Stimulated activated CD8-positive, alpha-beta memory T cell treated with anti-CD3 and anti-CD28 coated beads, Interleukin-4, amount 100 ng/mL, for 1 hour (primary cell): ENCODE measurements at places on chromosomes 11 and 22.

DNA sequence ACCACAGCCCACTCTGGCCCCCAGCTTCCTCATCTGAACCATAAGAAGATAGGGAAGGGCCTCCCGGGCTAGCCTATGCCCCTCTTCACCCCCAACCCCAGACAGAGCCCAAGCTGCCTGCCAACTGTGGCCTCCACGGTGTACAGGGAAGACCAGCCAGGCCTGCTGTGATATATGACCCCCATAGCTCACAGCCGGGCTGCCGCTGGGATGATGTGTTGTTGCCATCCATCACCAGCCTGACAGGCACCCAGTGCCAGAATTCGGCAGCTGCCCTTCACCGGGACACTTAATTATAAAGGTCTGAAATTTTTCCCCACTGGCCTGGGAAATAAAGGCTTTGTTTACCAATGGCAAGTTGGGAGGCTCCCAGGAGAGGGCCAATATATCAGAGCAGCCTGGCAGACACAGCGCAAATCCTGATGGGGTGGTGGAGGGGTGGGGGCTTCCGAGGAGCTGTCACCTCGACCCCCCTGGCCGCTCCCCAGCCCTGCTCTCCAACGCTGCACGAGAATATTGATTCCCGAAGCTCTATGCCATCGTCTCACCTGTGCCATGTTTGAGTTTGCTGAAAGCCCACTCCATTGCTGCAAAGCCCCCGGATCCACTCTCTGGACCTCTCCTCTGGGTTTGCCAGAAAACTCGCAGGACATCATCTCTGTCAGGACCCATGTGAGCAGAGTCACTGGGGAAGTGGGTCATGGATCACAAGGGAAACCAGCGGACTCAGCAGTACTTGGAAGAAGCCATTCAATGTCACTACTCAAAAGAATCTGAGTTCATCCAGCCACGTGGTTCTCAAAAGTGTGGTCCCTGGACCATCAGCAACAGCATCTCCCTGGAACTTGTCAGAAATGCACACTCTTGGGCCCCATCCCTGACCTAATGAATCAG lies 296.9 kb downstream of the MN1 start:
- no peak for DNase-seq

- no peak for DNase-seq
Measured at GRCh38 chr11:119794756-119795155, 65.8 kb upstream of the NECTIN1 start.

GRCh38 chr11:71563406-71563805 lies 2.0 kb upstream of the KRTAP5-10 start:
- DNase-seq = no peak

- no peak for DNase-seq
Measured at GRCh38 chr11:89168396-89168795, 9.3 kb upstream of the TYR start.

- no peak for DNase-seq
Measured at GRCh38 chr11:61297746-61298145, 2.6 kb upstream of the VWCE start.

DNA sequence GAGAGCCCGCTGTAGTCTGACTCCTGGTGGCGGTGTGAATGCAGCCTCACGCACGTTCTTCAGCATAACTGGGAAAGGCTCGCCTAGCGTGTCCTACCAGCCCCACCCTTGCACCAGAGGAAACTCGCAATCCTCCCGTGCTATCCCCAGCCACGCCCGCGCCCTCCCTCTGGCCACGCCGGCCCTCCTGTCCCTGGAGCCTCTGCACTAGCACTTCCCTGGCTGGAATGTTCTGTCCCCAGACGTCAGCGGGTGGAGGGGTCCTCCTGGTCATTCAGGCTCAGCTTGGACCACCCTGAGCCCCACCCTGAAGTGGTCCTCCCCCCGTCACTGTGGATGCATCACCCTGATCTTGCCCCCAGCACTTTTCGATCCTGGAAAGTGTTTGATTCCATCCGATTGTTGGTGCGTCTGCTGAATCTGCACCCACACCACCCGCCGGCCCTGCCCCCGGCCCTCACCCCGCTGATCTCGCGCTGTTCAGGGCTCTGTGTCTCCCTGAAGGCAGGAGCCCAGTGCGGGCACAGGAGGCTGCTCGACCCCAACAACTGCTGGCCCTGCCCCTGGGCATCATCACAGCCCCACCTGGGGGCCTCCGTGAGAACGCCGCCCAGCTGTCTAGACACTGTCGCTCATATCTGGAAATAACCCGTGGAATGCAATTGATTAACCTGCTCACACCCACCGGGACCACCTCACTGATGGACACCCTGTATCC lies 437.0 kb downstream of the TBC1D22A start:
- no peak for DNase-seq

DNA sequence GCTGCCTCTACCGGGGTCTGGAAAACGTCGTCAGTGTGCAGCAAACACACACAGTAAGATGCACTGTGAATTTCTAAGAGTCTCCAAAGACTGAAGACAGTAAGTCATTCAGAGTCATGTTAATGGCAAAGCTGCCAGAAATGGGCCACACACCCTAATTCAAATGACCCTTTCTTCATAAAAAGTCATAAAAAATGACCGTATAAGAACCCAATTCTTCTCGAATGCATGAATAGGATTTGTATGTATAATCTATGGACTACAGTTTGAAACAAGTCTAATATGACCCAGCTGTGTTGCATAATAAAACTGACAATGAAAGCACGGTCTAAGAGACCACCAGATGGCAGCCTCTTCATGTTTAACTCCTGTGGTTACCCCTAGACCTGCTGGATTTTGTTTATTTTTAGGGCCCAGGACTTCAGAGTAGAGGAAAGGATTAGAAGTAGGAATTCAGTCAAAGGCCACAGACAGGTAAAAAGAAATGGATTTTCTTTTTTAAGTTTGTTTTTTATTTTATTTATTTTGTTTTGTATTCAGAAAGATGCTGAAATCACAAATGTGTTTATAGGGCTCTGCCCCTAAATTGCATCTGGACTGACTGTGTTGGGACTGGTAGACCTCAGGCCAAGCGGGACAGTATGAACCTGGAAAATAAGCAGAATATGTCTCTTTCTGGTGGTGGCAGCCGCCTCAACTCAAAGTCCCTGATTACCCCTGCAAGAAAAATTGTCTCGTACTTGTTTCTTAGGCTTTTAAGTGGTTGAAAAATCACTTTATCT lies 32.1 kb upstream of the SLC5A12 start:
- no peak for DNase-seq

DNA sequence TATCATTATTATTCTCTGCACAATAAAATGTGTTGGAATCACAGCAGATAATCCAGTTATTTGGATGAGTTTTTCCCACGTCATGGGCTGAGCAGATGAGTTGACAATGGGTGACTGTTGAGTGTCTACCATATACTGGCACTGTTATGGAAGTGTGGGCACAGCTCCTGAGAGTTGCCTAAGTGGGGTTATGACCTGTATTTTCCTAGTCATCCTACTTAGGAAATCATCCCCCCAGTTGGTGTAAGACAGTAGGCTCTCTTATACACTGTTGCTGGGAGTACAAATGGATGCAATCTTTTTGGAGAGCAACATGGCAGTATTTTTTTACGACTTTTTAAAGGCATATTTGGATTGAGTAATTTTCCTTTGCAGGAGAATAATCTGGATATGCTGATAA lies 66.4 kb downstream of the TRAF6 start:
- no peak for DNase-seq

DNA sequence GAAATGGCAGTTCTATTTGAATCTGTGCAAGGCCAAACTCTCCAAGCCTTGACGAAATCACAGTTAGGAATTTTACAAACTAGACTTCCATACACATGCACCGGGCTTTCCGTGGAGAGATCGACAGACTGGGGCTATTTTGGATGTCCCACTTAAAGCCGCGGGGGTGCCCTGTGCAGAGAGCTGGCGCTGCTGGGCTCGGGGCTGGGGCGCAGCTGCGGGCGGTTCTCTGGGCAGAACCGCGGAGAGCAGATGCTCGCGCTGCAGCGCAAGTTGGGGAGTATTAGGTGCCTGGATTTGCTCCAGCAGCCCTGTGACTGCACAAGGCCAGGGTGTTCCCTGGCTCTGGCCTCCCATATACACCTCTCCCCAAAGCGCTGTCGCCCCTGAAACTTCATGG lies 67.2 kb downstream of the SPATA19 start:
- DNase-seq = no peak

DNA sequence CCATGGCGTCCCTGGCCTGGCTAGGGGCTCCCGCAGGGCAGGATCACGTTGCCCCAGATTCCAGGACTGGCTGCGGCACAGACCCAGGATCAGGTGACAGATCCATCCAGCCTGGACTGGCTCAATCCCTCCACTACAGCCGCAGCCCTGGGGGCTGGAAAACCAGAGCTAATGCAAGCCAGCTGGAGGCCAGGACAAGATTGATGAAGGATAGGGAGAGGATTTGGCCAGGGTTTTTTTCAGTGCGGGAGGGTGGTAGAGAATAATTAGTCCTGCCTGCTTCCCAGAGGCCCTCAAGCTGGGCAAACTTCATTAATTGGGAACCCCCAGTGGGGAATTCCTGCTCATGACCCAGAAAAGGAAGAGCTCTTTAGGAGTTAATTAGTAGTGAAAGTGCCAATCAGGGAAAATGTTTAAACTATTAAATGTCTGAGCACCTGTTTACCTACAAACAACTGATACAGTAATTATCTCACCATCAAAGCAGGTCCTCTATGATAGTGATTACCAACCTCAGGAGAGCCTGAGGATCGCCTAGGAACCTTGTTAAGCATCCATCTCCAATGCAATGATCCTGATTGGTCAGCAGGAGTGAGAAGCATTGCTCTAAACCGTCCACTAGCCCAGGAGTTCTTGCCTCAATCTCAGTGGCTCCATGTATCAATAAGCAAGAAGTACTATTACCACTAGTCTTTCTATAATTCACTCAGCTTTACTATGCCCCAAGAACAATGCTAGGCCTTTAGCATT lies 33.0 kb upstream of the MYOD1 start:
- DNase-seq = no peak

GRCh38 chr11:35047769-35048168 lies 91.2 kb upstream of the CD44 start:
- no peak for DNase-seq

- no peak for DNase-seq
Measured at GRCh38 chr22:27440304-27440865, 361.2 kb downstream of the MN1 start.

GRCh38 chr11:61309739-61310138 lies 14.6 kb upstream of the VWCE start:
- no peak for DNase-seq

- DNase-seq = no peak
Measured at GRCh38 chr22:48659404-48659996, 1168.2 kb downstream of the BRD1 start.

DNA sequence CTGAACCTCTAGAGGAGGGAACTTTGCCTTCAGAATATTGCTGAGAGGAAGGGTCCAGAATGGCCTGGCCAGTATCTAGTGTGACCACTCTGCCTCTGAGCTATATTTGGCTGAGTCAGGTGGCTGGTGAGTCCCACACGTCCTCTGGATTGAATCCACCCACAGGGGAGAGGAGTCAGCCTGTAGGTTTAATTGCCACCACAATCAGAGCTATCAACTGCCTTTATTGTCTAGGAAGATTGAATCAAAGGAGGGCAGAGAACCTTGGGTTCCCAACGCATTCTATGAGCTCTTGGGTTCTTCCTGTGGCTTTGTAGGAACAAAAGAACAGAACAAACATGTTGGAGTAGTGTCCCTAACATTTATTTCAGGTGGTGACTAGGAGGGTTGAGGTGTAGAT lies 67.7 kb downstream of the ST3GAL4 start:
- no peak for DNase-seq

DNA sequence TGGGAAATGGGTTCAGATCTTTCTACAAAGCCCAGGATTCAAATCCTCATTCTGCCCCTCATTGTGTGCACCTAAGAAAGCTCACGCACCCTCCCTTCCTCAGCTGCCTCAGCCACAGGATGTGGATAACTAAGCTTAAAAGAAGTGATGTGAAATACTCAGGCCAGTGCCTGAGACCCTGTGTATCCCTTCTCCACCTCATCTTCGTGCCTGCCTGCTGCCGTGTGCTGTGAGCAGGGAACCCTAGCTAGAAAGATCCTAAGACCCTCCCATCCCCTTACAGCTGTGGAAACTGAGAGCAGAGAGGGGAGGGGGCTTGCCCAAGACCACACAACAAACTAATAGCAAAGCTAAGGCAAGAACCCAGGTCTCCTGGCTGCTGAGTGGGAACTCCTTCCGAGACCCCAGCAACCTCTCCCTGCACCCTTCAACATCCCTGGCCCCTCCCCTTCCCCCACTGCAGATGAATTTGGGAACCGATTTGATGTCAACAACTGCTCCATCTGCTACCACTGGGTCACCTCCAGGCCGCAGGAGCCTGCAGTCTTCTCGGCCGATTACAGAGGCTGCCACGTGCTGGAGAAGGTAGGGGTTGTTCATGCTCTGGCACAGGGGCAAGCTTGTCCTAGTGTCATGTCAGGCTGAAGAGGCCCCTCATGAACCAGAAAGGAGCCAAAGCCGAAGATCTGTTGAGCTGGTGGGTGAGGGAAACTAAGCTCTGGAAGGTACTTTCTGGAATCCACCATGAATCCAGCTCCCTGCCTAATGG lies 1.5 kb downstream of the ZP1 start:
- DNase-seq = no peak

GRCh38 chr11:44973632-44974401 lies 23.1 kb upstream of the TP53I11 start:
- no peak for DNase-seq

DNA sequence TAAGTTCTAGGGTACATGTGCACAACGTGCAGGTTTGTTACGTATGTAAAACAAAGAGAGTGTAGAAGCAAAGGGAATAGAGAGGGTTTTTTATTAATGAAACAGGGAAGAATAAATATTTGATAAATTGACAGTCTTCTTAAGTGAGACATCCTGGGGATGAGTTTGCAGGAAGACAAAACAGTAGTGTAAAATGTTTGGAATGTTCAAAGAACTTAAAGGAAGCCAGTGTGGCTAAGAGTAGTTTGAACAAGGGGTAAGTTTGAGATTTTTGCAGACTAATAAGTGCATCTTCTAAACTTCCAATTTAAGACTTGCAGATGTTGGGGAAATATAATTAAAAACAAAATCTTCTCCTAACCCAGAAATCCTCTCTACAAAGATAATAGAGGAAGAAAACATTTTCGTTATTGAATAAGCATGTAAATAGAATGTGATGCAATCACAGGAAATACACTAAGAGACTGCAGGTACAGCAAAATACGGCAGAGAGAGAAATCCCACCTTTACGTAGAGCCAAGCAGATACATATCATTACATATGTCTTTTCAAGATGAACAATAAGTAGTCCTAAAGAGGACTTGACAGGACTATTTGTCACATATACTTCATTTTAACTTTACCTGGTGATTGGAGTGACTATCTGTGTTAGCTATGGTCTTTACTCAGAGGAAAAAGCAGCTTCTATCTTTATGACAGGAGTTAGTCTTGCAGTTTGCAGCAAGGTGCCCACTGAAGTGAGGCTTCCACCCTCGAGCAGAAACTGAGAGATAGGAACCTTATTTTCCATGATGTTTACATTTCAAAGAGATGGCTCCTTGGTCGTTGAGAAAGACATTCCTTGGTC lies 402.1 kb downstream of the CNTN5 start:
- DNase-seq = no peak
